Omental fat pad (tissue), 4 donors: ENCODE measurements at places on chromosomes 4 and X. TPM values are rescaled to one million over a fixed set of nuclear protein-coding genes. Genes with fewer than 3 reads are reported as not detected.

Gene PPBP
- total RNA-seq = 1.9 TPM

Gene MSANTD1
- total RNA-seq = 0.63 TPM

Gene XG
- 0.12 TPM for total RNA-seq

DNA sequence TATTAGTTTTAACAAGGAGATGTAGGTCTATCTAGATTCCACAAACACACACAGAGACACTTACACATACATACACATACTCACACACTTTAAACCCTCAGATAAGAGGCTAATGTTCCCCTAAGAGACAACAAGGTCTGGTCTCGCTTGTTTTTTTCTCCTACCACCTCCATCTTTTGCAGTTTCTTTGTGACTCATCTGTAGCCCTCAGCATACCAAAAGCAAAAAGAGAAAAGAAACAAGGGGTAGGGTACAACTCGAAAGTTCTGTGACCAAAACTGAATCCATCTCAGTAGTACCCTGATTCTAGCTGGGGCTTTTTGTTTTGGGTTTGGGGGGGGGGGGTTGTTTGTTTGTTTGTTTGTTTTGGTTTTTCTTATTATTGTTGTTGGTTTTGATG is 12.2 kb upstream of the EXOSC9 start:
- no peak for DNase-seq

GRCh38 chrX:31715675-31716074 is 643.8 kb upstream of the FTHL17 start:
- DNase-seq = no peak

DNA sequence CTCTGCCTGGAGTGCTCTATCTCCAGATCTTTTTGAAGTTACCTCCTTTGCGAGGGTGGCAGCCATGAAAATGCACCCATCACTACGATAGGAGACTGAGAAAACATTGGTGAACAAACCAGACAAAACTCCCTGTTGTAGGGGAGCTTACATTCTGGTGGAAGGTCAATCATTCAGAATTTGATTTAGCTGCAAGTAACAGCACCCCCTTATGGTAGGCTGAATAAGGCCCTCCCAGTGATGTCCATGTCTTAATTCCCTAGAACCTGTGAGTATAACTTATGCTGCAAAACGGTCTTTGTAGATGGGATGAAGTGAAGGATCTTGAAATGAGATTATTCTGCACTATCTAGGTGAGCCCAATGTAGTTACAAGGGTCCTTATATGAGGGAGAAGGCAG is 5.6 kb upstream of the TEC start:
- no peak for DNase-seq

DNA sequence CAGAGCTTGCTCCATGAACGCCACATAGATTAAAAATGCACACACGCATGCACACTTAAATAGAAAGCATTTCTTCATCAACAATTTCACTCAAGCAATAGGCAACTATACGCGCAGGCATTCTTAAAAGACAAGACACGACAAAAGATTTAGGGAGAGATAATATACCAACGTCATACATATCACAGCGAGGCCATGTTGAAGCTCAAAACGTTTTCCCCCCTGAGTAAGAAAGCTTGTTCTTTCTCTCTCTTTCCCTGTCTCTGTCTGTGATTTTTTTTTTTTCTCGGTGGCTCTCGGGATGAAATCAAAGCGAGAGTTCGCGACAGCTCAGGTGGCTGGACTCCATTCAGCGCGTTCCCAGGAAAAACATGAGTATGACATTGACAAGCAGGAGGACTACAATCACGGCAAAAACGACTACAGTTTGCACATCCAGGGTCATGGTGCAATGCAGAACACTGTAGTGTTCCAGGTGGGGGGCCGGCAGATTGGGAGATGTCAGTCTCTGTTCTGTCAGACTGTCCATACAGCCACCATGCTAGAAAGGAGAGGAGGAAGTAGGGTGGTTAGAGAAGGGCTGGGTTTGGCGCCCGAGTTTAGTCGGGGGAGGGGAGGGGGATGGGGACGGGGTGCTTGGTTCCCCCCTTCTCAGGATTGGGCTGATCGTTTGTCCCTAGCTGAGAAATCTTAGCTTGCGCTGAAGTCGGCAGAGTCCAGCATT is 30.7 kb downstream of the ARHGEF9 start:
- no peak for DNase-seq

GRCh38 chr4:112770114-112770513 is 133.2 kb downstream of the LARP7 start:
- DNase-seq = no peak

DNA sequence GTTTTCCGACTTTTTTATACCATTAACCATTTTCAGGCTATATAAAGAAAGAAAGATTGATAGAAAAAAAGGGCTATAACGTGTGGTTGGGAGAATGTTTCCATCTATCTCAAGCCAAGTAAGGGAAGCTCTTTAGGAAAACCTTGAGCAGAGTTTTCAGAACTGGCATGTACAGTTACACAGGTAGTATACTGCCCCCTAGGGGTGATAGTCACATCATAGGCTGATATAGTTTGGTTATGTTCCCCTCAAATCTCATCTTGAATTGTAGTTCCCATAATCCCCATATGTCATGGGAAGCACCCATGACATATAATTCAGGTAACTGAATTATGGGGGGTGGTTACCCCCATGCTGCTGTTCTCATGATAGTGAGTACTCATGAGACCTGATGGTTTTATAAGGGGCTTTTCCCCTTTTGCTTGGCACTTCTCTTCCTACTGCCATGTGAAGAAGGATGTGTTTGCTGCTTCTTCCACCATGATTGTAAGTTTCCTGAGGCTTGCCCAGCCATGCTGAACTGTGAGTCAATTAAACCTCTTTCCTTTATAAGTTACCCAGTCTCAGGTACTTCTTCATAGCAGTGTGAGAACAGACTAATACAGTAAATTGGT is 186.8 kb downstream of the TMA16 start:
- no peak for DNase-seq

DNA sequence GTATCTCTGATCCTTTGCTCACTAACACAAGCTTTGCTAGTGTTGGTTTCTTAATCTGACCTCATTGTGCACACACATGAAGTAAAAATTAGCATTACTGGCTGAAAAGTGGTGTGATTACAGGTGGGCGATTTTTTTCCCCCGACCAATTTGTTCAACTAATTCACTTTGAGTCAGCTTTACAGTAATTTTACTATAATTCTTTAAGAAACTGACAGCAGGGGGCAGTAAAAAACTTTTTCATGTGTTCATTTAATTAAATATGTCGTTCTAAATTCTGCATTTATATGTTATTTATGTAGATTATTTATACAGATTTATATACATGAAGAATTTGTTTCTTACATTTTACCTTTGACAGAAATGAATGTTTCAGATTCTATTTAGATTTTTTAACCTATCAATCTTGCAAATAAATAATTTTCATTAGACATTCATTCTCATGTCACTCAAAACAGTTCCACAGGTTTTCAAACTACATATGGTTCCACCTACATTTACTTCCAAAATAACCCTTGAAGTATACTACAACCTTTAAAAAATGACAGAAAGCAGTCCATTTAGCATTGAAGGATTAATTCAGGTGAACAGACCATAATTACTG is 17.5 kb downstream of the PALLD start:
- DNase-seq = no peak

DNA sequence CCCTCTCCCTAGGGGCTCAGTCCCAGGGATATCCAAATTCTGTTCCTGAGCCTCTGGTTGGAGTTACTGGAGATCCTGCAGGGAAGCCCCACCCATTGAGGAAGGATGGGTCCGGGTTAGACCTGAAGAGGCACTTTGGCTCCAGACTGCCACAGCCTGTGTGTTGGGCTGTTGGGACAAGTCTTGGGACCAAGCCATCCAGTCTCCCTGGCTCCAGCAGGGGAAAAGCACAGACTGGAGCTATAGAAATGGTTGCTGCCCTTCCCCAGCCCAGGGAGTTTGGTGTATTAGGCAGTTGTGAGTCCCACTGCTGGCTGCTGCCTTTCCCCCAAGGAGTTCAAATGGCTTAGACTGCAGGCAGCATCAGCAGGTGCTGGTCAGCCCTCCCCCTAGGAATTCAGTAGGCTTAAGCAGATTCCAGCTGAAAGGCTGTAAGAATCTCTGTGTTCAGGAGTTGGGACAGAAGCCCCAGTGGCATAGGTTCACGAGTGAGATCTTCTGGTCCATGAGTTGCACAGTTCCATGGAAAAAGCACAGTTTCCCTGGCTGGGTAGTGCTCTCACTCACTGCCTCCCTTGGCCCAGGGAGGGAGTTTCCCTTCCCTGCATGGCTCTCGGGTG is 344.0 kb upstream of the EPHA5 start:
- no peak for DNase-seq

- DNase-seq = no peak
Observed at GRCh38 chr4:168509786-168510185, 12.9 kb downstream of the PALLD start.
